ENCODE measurements at places on chromosomes 7 and 10.

DNA sequence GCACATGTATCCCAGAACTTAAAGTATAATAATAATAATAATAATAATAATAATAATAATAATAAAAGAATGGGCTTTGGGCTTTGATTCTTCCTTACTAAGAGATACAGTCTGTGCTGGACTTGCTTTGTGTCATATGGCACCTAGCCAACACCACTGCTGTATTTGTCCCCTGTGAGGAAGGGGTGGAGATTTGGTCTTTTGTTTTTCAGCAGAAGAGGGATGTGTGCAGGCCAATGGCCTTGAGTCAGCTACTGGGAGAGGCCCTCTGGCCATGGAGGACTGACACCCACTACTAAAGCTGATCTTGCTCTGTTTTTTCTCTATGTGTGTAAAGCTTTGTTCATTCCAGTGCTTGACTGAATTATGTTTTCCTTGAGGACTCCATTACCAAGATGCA lies 573.0 kb upstream of the PCDH15 start:
- no peak for DNase-seq

DNA sequence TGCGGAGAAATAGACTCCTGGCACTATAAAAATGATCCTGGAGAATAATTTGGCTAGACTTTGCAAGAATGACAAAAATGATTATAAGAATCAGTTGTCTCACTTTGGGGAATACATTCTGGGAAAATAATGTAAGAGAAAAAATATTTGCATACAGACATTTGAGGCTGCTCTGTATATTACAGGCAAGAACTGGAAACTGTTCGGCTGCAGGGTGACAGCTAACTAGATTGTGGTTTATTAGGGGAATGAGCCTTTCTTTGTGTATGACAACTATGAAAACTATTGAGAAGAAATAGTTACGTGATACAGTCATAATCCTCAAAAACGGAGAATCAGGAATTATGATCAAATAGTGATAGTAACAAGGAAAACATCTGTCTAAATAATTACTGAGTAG lies 8.6 kb downstream of the TRIM56 start:
- DNase-seq: no peak

DNA sequence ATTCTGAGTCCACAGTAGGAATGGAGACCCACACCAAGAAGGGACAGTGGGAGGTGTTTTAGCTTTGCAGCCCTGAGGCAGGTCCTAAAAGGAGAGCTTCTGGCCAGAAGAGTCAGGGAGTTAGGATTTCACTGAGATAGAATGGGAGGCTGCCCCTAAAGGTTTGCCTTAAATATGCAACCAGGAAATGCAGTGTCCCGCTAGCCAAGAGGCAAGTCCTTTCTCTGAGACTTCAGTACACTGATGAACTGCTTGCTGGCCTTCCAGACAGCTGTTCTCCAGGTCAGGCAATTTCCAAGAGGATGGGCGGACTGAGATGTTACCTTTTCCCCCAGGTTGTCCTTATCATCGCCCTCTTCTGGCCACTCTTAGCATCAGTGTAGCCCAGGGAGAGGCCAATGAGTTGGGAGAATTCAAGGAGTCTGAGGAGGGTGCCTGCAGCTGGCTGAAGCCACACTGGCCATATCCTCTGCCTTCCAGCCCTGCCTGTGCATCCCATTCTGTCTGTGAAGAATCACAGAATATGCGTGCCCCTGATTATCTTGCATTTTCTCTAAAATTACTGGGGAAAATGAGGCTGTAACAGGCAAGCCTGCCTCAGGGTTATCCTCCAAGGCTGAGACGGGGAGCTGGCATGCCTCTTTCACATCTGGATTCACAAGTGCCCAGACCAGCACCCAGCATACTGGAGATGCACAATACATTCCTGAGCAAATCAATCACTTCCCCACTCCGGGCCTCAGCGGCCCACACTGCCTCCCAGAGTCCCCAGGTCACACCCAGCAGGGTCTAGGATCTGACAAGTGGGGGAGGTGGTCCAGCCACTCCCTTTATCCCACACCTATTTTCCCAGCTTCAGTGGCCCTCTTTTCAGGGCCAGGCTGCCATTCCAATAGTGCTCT lies 2.4 kb downstream of the TLL2 start:
- no peak for DNase-seq

DNA sequence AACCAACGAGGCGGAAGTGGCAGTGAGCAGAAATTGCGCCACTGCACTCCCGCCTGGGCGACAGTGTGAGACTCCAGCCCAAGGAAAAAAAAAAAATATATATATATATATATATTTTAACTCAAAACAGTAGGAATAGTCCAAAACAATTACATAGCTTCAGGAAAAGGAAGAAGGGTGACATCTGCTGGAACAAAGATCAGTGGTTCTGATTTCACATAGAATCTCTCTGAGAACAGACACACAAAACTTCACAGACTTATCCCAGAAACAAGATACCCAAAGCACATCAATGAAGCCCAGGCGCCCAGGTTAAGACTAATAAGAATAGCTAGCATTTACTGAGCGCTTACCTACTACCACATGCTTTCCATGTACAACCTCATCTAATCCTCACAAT lies 45.0 kb downstream of the DNMBP start:
- DNase-seq: no peak

DNA sequence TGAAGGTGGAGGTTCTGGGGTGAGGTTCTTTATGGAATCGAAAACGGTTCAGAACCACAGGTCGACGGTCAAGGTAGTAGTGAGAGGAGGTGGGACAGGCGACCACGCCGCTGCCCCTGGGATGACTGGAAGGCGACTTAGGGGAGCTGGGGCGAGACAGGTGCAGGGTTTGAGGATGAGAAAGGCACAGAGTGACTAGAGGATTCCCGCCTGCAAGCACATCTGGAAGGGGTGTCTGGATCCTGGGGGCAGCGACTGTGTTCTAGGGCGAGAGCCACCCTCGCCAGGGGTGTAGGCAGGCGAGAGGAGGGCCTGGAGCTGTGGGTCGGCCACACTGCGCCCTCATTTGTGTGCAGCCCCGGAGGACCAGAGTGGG lies 468 bp upstream of the IRF5 start:
- no peak for DNase-seq

- no peak for DNase-seq
Measured at GRCh38 chr7:69934144-69934903, 336.0 kb downstream of the AUTS2 start.

Data from spleen (tissue), 13 donors.